ENCODE measurements at places on chromosomes 3 and 15.

- no peak for DNase-seq
Measured at GRCh38 chr3:141632779-141633374, 105.2 kb upstream of the RNF7 start.

DNA sequence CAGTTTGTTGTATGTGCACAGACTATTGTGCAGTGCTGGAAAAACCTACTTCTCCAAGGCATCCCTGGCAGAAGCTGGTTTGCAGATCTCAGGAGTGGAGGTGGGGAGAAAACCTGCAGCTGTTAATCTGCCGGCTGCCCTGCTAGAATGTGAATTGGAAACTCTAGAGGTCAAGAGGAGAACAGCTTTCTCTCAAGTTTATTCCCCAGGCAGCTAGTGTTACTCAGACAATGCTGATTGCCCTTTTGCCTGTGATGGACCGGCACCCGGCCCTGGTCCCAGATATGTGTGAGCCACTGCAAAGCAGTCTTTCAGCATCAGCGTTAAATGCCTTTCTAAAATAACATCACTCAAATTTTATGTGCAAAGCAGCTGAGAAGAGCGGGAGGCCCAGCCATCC is 129.7 kb upstream of the TPM1 start:
- DNase-seq, result no peak

DNA sequence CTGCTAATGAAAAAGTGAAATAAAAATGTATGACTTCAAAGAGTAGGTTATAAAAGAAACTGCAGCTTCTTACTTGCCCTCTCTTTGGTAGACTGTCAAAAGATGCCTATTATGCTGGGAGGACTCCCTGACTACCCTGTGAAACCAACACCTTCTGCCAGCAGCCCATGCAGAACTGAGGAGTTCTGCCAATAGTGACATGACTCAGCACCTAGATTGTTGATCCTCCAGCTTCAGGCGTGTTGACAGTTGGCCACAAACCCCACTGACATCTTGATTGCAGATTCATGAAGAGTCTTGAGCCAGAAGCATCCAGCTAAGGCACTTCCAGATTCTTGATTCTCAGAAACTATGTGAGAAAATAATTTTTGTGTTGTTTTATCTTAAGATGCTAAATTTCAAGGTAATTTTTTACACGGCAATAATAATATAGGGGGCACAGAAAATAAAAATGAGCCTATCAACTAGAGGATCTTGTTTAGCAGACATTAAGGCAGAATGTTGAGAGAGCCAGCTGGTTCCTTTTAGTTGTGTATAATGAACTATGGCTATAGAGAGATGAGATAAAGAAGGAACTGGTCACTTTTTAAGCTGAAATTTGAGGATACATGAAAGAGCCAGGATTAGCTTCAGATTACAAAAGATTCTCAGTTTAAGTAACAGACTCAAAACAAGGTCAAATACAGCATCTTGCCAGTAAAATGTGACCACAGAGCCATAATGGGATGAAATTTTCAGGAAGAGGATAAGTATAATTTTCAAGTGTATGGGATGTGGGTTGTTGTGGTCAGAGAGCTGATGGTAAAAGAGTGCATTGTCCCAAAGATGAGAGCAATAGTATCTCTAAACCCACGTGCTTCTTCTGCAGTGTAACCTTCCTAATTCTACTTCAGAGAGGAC is 588.7 kb upstream of the CBLB start:
- no peak for DNase-seq

DNA sequence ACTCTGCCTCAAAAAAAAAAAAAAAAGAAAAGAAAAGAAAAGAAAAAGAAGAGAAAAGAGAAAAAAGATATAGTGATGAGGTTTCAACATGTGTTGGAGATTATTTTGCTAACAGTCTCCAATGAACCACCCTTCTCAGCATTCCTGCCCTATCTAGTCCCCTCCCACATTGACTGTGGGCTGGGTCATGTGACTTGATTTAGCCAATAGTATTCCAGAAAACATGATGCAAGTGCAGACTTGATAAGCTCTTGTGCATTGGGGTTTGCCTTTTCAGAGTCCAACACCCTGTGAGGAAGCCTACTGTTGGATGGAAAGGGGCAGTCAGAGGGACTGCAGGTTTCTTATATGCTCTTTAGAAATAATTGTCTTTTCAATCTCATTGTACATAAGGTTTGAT is 37.8 kb upstream of the MED12L start:
- no peak for DNase-seq

DNA sequence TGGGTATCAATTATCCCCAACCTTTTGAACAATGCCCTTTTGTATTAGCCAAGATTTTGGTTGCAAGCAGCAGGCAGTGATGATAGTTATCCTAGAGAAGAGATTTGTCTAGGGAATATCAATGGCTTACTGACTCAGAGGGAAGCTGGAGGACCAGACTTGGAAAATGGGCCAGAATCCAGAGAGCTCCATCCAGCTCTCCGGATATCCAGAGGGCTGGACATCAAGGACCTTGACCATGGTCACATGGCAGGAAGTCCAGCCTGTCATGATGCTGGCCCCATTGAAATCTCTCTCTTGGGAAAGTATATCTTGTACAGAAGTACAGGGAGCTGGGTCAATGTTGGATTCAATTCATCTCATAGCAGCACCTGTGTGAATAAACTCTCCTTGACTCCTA is 148.5 kb upstream of the PDZRN3 start:
- DNase-seq, result no peak

- no peak for DNase-seq
Measured at GRCh38 chr15:69463182-69463756, 10.7 kb downstream of the RPLP1 start.

GRCh38 chr3:189624130-189624529 is 7.1 kb upstream of the TP63 start:
- DNase-seq, result no peak

DNA sequence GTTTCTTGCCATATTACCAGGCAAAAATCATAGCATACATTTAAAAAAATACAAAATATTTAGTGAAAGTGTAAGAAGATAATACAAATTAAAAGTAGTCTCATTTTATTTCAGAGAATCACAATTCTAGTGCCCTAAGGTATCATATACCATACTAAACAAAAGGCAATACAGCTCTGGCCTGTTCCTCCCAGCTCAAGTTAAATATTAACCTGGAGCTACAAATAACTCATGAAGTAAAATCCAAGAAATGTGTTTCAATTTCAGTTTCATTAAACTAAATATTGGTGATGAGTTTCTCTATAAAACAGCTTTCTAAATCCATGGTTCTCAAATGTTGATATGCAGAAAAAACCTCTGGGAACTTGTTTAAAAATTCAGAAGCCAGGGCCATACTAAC is 67.7 kb downstream of the INO80 start:
- no peak for DNase-seq

DNA sequence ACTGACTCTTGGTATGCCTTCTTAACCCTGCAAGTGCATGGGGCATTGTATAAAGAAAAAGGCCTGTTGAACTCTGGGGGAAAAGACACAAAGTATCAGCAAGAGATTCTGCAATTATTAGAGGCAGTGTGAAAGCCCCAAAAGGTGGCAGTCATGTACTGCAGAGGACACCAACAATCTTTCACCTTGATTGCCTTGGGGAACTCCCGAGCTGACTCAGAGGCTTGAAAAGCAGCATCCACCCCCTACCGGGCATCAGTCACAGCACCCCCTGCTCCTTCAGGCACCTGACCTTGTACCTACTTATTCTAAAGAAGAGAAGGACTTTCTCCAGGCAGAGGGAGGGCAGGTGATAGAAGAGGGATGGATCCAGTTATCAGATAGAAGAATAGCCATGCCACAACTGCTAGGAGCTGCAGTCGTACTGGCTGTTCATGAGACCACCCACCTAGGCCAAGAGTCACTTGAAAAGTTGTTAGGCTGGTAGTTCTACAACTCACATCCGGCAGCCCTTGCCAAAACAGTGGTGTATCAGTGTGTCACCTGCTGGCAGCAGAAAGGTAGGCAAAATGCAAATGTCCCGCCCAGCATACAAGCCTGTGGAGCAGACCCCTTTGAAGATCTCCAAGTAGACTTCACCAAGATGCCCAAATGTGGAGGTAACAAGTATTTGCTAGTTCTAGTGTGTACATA is 241.6 kb upstream of the CNTN6 start:
- no peak for DNase-seq

DNA sequence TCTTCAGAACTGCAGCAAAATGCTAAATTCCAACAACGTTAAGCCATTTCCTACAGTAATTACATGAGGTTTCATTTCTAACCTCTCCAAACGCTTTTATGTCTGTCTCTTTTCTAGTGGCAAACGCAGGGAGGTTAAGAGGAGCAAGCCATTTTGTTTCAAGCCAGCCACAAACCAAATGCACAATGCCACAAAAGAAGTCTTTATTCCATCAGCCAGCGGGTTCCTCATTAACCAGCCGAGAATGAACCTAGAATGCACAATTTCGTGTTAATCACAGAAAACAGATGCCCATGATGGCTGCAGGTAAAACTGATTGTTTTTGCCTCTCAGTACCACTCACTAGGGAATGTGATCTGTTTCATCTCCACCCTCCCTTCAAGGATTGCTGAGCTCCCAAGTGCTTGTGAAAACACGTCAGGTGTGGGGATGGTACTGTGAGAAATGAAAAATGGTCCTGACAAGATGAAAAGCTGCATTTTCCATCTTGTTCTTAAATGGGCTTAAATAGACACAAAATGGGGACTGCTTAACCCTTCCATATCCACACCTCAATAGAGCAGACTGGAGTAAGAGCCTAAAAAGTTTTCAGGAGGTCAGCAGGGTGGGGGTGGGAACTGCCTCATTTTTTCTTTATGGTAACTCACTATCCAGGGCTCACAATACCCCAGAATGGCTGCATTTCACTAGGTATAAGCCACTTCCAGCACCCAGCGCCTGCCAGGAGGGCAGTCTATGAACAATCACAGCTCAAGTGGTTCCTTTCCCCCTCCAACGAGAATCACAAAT is 277.1 kb downstream of the MAGI1 start:
- no peak for DNase-seq

- DNase-seq, result no peak
Measured at GRCh38 chr15:63384906-63385305, 3.3 kb upstream of the CA12 start.

DNA sequence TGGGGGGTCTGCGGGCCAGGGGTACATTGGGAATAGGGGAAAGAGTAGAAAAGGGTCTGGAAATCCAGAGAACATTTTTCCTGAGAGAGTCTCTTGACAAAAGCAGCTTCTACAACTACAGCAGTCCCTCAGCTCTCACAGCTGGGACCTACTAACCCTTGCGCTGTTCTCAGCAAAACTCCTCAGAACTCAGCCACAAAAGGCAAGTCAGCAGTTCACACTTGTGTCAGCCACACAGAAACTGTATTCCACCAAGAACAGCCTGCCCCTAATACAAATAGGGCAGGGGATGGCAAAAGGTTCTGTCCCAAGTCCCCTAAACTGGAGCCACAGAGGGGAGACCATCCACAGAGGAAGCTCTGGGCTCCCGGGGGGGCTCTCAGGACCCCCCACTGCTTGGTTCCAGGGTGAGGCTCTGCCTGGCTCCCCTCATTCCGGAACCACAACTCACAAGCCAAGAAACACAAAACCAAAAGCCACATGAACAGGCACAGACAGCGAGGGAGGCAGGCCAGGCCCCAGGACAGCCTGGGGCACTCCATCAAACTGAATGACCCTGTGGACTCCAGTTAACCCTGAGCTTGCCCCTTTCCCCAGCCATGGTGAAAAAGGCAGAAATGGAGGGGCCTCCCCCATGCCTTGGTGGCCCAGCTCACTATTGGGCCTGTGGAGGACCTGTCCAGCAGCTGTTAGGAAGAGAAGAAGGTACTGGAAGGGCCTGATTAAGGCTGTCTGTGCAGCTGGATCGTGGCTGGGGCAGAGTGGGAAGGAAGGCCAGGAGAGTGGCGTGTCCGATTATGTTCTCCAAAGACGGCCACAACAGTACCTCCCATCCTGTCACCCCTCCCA is 162.0 kb downstream of the CHSY1 start:
- DNase-seq, result no peak

DNA sequence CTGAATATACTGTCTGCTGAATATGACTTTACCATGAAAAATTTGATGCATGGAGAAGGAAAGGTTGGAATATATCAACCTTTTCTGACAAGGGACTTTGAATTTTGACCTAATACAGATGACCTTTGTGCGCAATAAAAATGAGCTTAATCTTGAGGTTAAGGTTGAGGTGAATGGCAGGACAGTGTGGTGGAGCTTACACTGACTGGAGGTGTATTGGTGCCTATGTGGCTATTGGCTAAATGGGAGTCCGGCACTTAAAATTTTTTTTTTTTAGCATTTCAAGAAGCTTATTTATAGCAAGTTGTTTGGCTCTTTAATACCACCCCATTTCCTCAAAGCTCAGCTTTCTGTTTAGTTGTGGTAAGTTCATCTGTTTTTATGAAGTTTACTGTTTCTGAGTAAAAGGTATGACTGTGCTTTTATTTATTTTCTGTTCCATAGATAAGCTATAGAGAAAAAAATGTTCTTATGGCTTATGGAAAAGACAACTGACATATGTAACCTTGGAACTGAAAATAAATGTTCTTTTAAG is 15.2 kb downstream of the CDIN1 start:
- DNase-seq, result no peak

DNA sequence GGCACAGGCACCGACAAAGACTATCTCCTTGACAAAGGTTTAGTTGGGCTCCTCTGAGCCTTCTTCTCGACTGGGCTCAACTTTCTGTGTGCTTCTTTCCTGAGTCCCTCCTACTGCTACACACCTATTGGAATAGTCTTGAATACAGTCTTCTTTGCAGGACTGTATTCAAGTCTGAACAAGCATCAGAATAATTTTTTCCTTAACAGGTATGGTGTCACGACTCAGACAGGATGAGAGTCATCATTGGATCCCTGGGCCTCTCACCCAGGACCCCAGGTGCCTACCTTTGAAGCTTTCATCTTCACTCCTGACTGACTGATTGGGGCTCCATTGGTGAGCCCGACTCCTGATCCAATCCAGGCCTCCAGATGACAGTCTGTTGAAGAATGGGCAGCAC is 66.3 kb downstream of the CRYGS start:
- no peak for DNase-seq

DNA sequence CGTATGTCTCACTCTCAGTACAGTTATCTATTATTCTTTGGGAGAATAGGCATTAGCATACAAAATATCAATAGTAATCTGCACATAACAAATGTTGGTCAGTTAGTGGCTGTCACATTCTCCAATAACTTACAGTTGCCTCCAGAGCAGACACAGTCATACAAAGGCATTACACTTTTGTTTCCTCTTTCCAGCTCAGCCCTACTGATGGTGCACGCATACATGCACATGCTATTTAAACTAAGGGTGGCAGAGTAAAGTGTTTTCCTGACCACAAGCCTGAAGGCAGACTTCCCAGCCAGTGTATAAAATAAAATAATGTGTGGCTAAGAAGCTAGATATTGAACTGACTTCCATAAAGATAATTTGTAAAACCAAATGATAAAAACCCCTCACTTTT is 47.6 kb downstream of the PHLDB2 start:
- DNase-seq, result no peak

DNA sequence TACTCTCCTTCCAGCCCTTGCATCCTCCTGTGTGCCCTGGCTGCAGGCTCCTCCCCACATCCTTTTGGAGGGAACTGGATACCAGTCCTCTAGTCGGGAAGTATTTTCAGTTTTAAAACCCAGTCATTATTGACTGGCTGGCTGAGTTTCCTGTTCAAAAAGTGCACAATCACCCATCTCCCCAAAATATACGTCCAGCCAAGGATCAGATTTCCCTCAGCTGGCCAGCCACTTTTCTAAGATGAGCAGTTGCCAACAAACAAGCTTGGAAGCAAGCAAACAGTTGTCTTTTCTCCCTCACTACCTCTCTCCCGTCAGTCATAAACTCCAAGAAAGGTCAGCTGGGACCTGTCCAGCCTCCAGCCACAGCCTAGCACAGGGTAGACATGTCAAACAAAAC is 147.7 kb upstream of the GALNT15 start:
- DNase-seq, result no peak

- no peak for DNase-seq
Measured at GRCh38 chr15:57026016-57026592, 107.7 kb downstream of the TCF12 start.

GRCh38 chr3:184591789-184592188 is 30.2 kb downstream of the EPHB3 start:
- DNase-seq, result no peak
